Jurkat, Clone E6-1 (cell line): ENCODE measurements at places on chromosomes 11 and 22.

GRCh38 chr11:33970984-33971466, 79.1 kb upstream of the LMO2 start:
- DNase-seq, result peak; percentile 31

- DNase-seq, result no peak
Observed at GRCh38 chr11:353179-353873, 16.0 kb upstream of the B4GALNT4 start.

DNA sequence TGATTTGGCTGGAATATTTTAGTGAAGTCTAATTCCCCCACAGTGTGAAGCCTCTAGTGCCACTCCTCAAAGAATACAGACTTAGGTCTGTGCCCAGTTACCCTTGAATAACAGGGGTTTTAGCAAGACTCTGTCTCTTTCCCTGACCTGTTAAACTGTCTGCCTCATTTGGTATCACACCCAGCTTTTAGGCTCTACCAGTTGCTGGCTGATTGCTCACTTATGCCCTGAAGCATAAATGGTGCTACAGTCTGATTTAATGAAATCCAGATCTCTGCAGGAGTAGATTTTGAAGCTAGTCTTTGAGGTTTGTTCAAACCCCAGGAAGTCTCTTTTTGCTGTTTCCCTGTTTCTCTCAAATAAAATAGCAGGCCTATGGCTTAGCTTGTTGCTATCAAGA, 45.2 kb upstream of the LIPT2 start:
- no peak for DNase-seq

GRCh38 chr22:27835446-27835845, 33.9 kb upstream of the MN1 start:
- DNase-seq, result no peak

DNA sequence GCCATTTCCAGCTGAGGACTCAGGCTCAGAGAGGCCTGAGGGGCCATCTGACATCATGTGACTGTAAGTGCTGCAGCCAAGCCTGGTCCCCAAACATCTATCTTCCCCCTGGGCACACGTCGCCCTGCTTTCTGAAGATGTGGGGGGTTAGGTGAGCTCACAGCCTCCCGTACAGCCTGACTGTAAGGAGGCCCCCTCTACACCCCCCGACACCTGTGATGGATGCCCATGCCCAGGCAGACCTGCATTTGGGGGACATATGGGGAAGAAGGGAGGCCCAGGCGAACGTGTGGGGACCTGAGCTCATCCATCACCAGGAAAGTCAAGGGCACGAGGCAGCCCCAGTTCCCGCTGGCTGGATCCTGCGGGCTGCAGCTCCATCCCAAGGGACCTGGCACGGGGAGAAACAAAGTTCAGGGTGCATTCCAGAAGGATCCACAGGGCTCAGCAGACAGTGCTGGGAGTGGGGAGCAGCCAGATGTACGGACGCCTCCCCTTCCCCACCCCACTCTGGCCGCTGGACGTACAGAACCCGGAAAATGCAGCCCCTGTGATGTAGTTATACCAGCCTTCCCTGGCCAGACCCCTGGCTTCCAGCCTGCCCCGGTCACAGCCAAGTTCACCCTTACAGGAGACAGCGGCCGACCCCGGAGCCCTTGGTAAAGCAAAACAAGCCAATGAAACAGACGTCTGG, 1431.4 kb downstream of the BRD1 start:
- DNase-seq, result no peak

DNA sequence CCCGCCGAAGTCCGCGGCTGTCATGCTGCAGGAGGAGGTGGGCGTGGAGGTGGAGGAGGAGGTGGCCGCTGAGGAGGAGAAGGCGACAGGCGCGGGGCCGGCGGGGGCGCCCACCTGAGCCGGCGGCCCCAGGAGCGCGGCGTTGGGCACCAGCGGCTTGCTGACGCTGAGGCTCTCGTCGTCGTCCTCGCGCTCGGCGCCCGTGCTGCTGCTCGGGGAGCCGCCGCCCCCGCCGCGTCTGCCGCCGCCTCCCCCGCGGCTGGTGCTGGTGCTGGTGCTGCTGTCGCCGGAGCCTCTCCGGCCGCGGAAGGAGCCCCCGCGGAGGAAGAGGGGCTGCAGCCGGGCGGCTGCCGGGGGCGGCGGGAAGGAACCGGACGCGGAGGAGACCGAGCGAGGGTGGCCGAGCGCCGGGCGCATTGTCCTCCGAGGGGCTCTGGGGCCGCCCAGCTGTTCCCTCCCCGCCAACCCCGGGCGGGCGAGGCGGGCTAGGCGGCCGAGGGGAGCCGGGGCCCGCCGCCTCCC, 388 bp downstream of the TMEM121B start:
- no peak for DNase-seq
